ENCODE measurements at places on chromosomes 1 and 21.

- peak; percentile 36 for DNase-seq
Measured at GRCh38 chr1:205774198-205775014, 876 bp downstream of the RAB29 start.

- DNase-seq = no peak
Measured at GRCh38 chr1:62637392-62638105, 40.2 kb downstream of the ANGPTL3 start.

DNA sequence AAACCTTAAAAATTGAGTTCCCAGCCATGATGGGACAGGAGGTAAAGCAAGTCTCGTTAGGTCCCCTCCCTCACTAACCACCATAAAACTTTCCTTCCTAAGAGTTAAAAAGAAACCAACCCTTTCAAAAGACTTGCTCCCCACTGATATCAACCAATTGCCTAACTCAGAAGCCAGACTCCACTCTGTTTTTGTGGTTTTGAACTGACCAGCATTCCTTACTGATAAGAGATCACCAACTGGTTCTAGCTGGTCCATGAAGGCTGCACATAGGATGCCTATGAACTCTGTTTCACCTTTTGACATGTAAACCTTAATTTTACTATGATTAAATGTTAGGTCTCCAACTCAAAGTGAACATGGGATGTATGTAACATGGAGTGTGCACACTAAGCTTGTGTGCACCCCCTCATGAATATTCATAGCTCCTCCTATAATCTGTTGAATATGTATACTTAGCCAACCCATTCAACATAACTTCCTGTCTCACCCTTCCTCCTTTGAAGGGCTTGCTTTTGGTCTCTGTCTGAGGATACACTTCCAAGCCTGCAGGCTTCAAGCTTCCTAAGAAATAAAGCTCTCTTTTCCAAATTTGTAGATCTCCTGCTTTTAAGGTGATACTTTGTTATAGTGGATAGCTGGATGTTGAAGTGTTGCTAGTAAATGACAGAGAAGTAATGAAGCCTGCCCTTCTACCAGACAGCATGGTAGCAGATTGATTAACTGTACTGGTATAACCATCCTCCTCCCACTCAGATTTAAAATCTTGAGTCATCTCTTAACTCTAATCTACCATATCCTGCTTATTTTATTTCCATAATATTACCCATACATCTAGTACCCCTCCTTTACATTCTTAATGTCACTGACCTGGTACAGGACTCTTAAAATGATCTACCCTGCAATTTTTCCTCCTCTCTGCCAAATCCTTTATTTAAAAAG, 95.6 kb downstream of the ZNF644 start:
- peak; percentile 2 for DNase-seq

DNA sequence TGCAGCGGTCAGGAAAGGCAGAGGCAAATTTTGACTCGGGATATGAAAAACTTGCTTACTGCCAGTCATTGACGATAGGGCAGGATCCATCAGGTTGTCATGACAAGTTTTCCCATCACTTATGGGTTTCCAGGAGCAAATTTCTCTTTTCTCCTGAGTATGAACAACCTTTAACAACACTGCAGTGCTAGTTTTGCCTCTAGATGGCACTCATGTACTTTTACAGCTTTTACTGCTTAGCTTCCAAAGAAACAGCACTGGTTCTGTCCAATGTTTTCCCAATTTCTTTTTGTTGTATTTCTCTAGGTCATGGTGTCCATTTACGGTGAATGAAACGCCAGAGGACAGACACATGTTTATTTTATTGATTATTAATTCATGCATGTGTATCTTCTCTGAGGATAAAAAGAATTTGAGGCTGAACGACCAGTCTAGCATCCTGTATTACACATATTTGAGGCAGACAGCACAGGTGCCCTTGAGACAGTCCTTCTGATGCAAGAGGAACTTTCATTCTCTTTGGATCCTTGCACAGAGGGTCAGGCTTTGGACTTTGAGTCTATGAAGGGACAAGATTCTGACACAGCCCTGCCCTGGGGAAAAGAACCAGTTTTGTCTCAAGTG, 112.3 kb upstream of the TRABD2B start:
- DNase-seq = peak; percentile 46

DNA sequence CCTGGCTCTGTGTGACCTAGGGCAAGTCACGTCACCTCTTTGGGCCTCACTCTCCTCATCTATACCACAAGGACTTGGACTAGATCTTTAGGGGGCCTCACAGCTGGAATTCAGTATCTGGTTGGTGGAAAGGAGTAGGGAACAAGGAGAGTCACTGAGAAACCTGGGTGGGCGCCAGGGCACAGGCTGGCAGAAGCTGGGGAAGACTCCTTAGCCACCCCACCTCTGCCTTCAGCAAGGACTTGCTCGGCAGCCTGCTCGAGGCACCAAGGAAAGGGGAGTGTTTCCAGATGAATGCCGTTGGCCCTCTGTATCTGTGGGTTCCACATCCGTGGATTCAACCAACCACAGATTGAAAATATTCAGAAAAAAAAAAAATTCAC, 1.2 kb upstream of the OPTC start:
- DNase-seq = no peak
